ENCODE measurements at places on chromosomes 1 and 21.

- no peak for DNase-seq
Measured at GRCh38 chr1:234217316-234217840, 155.9 kb upstream of the COA6 start.

- no peak for DNase-seq
Measured at GRCh38 chr1:183002267-183002666, 21.0 kb upstream of the LAMC1 start.

GRCh38 chr1:3483801-3484444 is 29.5 kb downstream of the ARHGEF16 start:
- no peak for DNase-seq

- no peak for DNase-seq
Measured at GRCh38 chr1:115729756-115730155, 38.8 kb downstream of the CASQ2 start.

DNA sequence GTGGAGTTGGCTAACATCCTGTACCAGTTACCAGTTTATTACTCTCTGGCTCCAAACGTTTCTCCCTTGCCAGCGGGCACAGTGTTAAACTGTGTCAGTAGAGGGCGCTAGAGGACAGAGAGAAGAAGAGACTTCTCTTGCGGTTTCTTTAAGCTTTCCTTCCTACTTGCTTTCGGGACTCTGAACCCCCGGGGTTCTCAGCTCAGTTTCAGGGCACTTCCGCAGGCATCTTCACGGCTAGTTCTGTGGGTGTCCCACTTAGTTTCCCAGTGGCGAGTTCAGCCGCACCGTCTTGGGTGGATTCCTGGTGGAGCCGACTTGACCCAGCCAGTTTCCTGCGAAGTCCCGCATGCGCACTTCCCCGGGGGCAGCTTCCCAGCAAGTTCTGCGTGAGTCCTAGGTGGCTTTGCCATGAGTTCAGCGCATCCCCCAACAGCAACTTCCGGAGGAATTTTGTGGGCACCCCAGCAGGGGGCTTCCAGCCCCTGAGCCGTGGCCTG is 37.9 kb upstream of the BTG2 start:
- peak; percentile 92 for DNase-seq

DNA sequence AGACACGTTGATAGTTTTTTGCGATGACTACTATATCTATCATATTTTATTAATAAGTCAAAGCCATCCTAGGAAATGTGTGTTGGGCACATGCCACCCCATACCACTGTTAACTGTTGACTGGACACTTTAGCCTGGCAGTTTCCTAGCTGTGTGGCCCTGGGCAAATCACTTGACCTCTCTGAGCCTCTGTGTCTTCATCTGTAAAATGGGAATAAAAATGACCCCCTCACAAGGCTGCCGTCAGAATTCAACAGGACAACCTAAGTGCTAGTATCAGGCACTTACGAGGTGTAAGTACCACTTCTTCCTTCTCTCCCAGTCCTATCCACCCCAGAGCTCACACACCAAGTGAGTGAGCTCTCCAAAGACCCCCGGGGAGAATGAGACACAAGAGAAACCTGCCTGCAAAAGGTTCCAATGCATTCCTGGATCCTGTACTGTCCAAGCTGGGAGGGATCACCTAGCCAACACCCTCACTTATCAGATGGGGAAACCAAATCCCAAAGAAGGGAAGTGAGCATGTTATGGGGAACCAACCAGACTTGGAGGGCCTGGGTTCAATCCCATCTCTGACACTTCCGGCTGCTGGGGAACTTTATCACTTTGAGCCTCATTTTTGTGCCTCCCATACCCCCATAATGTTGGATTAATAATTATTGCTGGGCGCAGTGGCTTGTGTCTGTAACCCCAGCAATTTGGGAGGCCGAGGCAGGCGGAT is 24.9 kb downstream of the HSPG2 start:
- no peak for DNase-seq

GRCh38 chr1:156807627-156808026 is 9.0 kb downstream of the SH2D2A start:
- DNase-seq = no peak

- no peak for DNase-seq
Measured at GRCh38 chr1:115402753-115403184, 64.7 kb upstream of the NGF start.

DNA sequence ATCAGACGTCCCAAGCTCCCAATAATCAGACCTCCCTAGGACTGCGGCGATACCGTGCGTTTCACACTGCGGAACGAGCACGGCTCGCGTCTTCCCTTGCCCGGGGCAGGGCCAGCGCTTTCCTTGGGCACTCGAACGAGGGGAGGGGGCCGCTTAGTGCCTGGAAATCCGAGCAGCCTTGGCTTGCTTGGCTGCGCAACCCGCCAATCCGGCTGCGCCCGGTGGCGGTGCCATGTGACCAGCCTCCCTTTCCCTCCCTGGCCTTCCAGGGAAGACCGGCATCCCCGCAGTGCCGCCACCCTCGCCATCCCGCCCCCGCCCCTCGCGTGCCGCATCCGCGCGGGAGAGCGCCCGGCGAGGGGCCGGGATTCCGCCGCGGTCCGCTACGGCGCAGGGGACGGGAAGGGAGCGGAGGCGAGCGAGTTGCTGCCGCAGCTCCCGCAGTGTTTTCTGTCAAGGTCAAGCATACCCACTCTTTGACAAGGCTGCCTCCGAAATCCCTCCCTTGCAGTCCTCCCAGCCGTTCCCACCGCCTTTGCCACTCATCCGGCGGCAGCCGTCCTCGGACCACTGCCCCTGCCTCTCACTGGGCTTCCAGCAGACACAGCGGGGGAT is 8.3 kb upstream of the RNF19B start:
- DNase-seq = no peak

- DNase-seq = no peak
Measured at GRCh38 chr1:44389437-44389836, 15.6 kb upstream of the RNF220 start.

DNA sequence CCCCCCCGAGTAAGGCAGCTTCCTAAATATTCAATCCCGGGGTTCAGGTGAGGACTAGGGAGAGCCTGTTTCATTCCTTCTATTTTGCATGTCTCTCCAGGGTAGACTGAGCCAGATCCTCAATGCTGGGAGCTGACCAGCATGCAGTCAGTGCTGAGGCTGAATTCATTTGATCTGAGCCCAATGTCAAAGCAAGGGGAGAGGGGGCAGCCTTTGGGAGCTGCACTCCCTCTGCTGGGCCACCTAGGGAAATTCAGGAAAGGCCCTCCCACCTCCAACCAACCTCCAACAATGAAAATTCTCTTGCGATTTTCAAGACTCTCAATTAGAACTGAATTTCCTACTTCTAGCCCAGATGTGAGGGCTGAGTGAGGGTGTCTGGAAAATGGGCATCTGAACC is 371.2 kb downstream of the NPHP4 start:
- no peak for DNase-seq

DNA sequence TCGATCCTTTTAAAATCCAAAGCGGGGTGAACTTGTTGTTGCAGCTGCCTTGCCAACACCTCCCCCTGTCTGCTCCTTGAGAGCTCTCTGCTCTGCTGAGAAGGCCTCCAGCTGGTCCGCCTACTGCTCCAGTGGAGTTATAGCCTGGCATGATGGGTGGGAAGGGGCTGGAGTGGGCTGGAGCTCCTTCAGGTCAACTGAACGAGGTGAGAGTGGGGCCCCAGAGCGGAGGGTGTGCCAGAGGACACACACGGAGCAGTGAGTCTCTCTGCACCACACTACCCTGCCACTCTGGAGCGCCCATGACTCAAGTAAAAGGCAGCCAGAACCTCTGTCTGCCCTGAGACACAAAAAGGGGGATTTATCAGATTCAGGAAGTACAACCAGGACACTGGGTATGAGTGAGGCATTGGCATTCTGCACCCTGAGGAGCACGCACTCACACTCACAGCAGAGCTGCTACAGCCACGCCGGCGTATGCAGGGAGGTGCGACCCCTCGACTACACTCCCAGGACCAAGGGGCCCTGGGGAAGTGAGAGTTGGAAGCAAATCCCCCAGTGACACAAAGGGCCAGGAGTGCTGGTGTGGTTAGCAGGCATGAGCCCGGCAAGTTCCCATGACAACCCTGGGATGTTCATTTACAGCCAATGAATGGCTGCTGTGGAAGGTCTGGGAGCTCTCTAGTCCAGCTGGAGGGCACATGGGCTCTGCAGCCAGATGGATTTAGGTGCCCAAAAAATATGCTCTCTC is 28.0 kb upstream of the EVA1B start:
- no peak for DNase-seq

- DNase-seq = no peak
Measured at GRCh38 chr1:150066838-150067183, 765 bp upstream of the VPS45 start.

DNA sequence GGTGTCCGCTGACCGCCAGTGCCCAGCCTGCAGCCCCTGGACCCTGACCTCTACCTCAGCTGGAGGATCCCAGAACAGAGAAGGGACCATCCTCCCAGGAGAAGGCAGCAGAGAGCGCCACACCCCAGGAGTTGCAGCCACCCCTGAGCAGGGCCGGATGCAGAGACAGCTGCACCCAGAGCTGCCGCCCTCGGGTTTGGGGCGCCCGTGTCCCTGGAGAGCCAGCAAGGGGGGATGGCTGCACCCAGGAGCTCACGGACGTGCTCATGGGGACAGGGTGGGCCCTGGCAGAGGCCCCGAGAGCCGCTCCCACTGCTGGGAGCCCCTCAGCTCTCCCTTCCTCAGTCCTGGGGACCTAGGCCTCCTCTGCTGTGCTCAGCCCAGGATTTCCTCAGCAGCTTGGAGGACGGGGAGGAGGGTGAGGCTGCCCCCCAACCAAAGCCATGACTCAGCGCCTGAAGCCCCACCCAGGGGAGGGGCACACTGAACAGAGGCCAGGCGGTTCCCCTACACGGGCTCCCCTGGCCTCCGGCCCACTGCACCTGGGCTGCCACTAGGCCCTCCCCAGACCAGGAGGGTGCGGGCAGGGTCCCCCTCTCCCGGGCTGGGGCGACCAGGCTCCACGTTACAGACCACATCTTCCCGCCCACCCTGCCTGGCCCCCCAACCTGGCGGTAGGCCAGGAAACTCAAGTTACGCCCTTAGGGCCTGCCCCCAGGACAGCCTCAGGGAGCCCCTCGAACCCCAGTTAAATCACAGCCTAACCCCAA is 2.2 kb downstream of the ACAP3 start:
- DNase-seq = peak; percentile 82

DNA sequence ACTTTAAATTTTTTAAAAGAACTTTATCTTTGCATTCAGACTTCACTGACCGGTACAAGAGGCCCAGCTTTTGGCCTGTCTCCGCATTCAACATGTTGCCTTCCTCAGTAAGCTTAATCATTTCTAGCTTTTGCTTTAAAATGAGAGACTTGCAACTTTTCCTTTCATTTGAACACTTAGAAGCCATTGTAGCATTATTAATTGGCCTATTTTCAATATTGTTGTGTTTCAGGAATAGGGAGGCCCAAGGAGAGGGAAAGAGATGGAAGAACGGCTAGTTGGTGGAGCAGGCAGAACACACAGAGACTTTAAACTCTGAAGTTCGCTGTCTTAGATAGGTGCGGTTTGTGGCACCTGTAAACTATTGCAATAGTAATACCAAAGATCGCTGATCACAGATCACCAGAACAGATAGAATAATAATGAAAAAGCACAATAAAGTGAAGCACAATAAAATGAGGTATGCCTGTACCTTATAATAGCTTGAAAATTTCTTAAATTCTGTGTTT is 31.4 kb downstream of the RABGAP1L start:
- DNase-seq = no peak

DNA sequence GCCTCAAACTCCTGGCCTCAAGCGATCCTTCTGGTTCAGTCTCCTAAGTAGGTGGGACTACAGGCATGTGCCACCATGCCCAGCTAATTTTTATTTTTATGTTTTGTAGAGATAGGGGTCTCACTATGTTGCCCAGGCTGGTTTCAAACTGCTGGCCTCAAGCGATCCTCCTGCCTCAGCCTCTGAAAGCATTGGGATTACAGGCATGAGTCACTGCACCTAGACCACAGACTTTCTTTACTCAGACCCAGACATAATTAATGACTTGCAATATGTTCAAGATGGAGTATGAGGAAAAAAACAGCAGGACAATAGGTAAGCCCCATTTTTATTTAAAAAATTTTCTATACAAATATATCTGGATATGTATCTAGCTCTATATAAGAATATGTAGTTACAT is 13.2 kb downstream of the KANK4 start:
- no peak for DNase-seq

DNA sequence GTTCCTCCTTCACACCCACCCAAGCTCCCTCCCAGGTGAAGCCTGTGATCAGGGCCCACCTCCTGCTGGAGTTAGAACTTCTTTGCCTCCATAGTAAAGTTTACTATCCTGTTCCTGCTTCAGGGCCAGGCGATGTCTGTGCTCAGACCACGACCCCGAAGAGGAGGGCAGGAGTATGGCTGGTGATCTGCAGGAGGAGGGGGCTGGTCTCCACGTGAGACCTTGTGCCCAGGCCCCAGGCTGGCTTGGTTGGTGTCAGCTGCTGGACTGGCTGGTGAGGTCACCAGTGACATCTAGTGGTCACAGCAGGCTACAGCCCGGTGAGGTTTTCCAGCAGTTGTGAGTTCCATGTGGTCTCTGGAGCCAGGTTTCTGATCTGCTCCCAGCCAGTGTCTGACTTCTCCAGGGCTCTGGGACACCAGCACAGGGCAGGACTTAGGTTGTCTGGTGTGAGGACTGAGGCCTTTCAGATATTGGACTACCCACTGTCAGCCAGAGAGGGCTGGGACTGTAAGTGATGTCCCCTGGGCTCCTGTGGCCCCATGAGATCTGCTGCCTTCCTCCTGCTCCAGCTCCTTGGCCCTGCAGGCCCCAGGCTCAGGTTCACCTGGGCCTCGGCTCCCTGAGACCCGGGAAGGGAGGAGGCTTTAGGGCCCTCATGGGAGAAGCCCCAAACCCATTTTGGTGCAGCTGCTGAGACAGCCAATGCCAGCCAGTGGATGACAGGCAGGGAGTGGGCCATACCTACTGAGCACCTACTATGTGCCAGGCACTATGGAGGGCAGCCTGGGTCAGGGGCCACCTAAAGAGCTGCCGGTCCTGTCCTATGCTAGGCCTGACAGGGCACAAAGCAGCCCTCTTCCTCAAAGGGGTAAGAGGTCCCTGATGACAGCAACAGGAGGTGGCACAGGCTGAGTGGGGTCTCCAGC is 6.0 kb upstream of the UBL4B start:
- peak; percentile 70 for DNase-seq

DNA sequence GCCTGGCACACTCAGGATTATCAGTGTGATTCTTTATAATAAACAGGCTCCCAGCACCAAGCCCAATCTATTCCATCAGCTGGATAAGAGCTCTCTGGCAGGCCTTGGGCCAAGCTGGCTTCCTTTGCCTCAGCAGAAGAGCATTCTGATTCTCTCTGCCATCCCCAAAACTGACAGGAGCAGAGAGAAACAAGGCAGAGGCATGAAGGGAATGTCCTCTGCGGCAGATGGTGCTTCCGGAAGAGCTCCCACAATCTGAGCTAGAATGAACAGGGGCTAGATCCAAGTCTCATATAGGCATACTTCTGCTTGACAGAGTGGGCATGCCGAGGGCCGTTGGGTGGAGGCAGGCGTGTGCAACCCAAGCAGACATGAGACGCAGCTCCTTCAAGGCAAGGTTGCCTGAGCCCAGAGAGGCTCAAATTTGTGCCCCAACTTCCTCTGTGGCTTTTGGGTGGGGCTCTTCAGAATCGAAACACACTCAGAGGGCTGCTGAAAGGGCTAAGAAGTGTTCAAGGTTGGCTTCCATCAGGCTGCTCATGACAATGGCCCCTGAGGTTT is 4.0 kb downstream of the CAPN2 start:
- no peak for DNase-seq

Measured in right atrium auricular region (tissue), 2 donors.